Astrocyte (in vitro differentiated cells and primary cell): ENCODE measurements at places on chromosomes 3 and 15.

DNA sequence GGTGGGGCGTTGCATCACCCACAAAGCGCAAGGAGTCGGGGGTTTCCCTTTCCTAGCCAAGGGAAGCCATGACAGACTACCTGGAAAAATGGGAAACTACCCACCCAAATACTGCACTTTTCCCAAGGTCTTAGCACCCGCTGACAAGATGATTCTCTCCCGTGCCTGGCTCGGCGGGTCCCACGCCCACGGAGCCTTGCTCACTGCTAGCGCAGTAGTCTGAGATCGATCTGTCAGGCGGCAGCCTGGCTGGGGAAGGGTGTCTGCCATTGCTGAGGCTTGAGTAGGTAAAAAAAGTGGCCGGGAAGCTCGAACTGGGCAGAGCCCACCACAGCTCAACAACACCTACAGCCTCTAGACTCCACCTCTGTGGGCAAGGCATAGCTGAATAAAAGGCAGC lies 112.9 kb downstream of the GSK3B start:
- no peak overlapping the region for H3K4me3 ChIP-seq
- H3K36me3 ChIP-seq, result no peaks in the 10 kb centered on the region
- no peak overlapping the region for H3K27ac ChIP-seq
- no peak for DNase-seq

- no peak overlapping the region for H3K27ac ChIP-seq
- H3K27me3 ChIP-seq, result no peaks in the 10 kb centered on the region
- no peaks in the 10 kb centered on the region for H3K36me3 ChIP-seq
- no peaks in the 10 kb centered on the region for H3K4me1 ChIP-seq
- no peak for DNase-seq
These were observed 507.1 kb downstream of the IGSF11 start for GRCh38 chr3:118527514-118528044.

- no peaks in the 10 kb centered on the region for H3K36me3 ChIP-seq
- no peaks in the 10 kb centered on the region for H3K4me1 ChIP-seq
- no peaks in the 10 kb centered on the region for H3K27me3 ChIP-seq
These were observed 49.9 kb upstream of the RYK start for GRCh38 chr3:134300520-134300919.

GRCh38 chr3:113285226-113285625 lies 73.9 kb downstream of the BOC start:
- no peak overlapping the region for H3K4me3 ChIP-seq
- H3K27ac ChIP-seq, result no peak overlapping the region
- H3K27me3 ChIP-seq, result no peaks in the 10 kb centered on the region
- peaks cover 13% of the 10 kb centered on the region for H3K4me1 ChIP-seq
- no peaks in the 10 kb centered on the region for H3K36me3 ChIP-seq
- DNase-seq, result no peak

- H3K27ac ChIP-seq, result no peak overlapping the region
- H3K4me1 ChIP-seq, result no peaks in the 10 kb centered on the region
- no peaks in the 10 kb centered on the region for H3K27me3 ChIP-seq
- no peak for DNase-seq
- no peak overlapping the region for H3K4me3 ChIP-seq
These were observed 17.3 kb upstream of the IL12A start for GRCh38 chr3:159971311-159971710.

GRCh38 chr15:68620721-68621527 lies 42.1 kb downstream of the CORO2B start:
- H3K27me3 ChIP-seq, result no peaks in the 10 kb centered on the region
- peak overlapping the region; percentile 63 for H3K27ac ChIP-seq
- no peaks in the 10 kb centered on the region for H3K36me3 ChIP-seq
- peak; percentile 96 for DNase-seq
- H3K4me1 ChIP-seq, result peaks cover 51% of the 10 kb centered on the region

GRCh38 chr3:16802389-16802788 lies 82.4 kb upstream of the PLCL2 start:
- H3K4me3 ChIP-seq, result no peak overlapping the region
- H3K4me1 ChIP-seq, result no peaks in the 10 kb centered on the region
- no peak overlapping the region for H3K27ac ChIP-seq
- H3K36me3 ChIP-seq, result no peaks in the 10 kb centered on the region
- DNase-seq, result no peak

GRCh38 chr3:149252272-149252671 lies 30.6 kb upstream of the CP start:
- no peak overlapping the region for H3K4me3 ChIP-seq
- H3K36me3 ChIP-seq, result no peaks in the 10 kb centered on the region
- H3K27ac ChIP-seq, result no peak overlapping the region
- H3K27me3 ChIP-seq, result no peaks in the 10 kb centered on the region
